ENCODE measurements at places on chromosomes 7 and 10. TPM values are rescaled to one million over a fixed set of nuclear protein-coding genes. Genes with fewer than 3 reads are reported as not detected.

- no peak for DNase-seq
Measured at GRCh38 chr7:150410680-150411346, 31.7 kb downstream of the ZNF775 start.

NPFFR1 gene
- not detected for total RNA-seq

- no peak for DNase-seq
Measured at GRCh38 chr7:46545790-46546189, 624.7 kb upstream of the IGFBP3 start.

DNA sequence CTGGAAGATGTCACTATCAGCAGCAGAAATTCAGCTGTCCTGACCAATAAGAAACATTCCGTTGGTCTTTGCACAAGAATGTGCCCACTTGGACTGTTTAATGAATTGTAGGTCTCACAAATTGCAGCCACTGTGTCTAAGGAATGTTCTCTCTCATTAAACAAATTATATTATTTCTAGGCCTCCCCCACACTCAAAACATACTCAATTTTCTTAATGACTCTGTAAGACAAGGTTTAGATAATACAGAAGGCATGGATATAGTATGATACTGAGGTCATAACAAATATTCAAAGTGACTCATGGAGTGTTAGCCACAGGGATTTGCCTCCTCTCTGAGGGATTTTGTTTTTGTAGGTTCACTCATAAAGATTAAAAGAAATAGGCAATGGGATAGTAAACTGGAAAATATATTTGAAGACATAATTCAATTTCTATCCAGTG, 197.5 kb downstream of the PTN start:
- no peak for DNase-seq

DNA sequence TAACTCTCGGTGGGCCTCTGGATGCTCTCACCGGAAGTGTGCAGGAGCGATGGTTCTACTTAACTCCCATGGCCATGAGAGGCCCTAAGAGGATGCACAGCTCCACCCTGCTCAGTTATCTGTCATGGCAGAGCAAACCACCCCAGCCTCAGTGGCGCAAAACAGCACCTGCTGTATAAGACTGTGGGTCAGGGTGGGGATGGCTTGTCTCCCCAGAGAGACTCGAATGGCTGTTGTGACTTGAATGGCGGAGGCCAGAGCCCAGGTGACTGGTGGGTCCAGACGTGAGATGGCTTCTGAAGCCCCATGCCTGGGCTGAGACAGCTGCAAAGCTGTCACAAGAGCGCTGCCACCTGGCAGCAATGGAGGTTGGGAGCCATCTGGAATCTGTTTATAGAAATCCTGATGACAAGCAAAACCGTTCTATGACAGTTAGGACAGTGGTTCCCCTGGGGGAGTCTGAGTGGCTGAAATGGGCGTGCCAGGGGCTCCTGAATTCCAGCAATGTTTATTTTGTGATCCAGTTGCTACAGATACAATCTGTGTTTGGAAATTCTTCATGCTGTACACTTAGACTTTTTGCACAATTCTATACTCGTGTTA, 490.5 kb downstream of the TCERG1L start:
- peak; percentile 65 for DNase-seq

SPAG6 gene
- total RNA-seq = 0.82 TPM

- no peak for DNase-seq
Measured at GRCh38 chr10:52923520-52923919, 150.9 kb upstream of the MBL2 start.

GRCh38 chr7:47887016-47887640, 61.1 kb downstream of the PKD1L1 start:
- DNase-seq = peak; percentile 74

- no peak for DNase-seq
Measured at GRCh38 chr10:6771331-6771730, 191.3 kb upstream of the PRKCQ start.

DNA sequence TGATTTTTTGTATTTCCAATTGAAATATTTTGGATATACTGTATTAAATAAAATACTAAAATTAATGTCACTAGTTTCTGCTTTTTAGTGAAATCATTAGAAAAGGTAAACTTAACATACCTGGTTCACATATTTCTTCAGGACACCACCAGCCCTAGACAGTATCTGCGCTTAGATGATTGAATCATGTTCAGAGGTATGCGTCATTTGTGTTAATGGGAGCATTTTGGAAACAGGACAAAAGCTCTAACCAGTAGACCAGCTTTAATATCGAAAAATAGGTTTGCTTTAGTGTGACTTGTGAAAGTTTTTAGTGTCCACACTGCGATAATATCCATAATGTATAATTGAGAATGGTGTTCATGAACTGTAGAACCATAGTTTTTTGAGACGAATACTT, 47.1 kb downstream of the DNAJB6 start:
- no peak for DNase-seq

DNA sequence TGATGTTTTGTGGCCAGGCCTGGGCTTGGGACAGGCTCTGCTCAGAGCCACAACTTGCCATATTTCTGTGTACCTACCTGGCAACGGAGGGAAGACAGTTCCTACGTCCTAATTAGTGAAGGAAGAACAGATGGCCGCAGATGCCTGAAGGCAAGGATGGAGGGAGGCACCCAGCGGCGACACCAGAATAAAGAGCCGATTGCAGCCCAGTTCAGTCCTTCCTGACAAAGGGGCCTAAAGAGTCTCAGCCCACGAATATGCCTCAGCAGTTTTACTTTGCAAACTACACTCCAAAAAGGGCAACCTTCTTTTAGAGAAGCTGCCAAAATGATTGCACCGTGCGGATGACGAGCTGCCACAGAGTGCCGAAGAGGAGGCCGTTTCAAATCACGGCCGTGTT, 585.8 kb downstream of the GLRX3 start:
- DNase-seq = no peak

DNA sequence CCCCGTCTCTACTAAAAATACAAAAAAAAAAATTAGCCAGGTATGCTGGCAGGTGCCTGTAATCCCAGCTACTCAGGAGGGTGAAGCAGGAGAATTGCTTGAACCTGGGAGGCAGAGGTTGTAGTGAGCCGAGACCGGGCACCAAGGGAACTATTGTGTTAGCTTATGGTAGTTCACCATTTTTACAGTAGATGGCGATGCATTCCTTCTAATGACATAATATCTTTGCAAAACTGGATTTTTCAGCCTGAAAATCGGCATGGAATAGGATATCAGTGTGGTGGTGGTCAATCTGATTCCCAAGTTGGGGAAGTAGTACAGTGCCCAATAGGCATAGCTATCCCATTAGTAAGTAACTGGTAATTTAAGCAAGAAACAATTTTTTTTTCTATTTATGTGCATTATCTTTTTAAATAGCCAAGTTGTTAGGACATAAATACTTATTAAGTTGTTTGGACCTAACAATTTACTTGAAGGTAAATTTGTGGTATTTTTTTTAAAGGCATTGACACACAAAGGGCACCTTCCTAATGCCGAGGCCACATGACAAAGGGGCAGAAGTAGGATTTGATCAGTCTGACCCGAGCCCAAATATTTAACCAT, 17.6 kb upstream of the IMPDH1 start:
- DNase-seq = peak; percentile 86

DNA sequence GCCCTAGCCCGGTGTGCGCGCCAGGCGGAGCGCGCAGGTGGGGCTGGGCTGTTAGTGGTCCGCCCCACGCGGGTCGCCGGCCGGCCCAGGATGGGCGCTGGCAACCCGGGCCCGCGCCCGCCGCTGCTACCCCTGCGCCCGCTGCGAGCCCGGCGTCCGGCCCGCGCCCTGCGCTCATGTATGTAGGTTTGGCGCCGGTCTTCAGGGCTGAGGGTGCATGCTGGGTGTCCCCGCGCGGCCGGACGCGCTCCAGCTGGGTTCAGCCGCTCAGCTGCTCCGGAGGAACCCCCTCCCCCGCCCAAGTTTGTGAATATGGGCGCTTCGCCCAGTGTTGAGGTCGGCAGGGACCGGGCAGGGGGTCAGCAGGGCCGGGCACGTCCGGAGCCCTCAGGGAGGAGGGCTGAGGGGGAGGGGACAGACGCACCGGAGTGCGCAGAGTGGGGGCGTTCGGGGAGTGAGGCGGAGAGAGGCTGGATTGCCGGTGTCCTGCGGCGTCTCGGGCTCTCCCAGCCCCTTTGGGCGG, 559 bp downstream of the VWC2 start:
- peak; percentile 3 for DNase-seq

RBP3 gene
- not detected for total RNA-seq

DNA sequence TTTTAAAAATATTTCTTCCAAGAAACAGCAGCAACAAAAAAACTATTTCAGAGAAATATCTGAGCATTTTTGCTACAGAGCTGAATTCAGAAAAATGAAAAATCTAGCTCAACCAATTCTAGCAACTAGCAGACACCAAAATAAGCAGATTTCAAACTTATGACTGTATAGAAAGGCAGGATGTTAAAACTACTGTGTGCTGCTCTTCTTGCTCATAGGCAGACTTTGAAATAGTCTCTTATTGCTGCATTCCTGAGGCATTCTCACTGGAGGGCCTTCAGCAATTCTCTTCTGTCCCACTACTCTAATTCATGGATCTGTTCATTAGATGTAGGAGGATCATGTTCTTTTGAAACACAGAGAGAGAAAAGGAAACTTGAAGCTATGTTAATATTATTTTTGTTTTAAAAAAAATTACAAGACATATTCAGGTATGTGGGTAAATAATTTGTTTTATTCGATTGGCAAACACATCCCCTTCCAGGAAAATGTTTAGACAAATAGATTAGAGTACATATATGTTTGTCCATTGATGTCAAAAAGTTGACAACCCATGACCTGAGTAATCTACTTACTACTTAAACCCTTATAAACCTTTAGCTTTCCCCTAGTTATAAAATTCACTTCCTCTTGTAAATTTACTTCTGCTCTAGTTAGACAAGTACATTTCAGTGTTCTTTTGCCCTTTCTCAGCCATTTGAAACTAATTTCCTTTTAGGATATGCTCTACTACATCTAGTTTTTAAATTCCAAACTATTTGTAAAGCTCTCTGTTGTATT, 428.2 kb upstream of the POT1 start:
- no peak for DNase-seq

GRCh38 chr10:97406064-97406463, 4.9 kb upstream of the RRP12 start:
- no peak for DNase-seq

C10orf105 gene
- total RNA-seq = 0.10 TPM

DNA sequence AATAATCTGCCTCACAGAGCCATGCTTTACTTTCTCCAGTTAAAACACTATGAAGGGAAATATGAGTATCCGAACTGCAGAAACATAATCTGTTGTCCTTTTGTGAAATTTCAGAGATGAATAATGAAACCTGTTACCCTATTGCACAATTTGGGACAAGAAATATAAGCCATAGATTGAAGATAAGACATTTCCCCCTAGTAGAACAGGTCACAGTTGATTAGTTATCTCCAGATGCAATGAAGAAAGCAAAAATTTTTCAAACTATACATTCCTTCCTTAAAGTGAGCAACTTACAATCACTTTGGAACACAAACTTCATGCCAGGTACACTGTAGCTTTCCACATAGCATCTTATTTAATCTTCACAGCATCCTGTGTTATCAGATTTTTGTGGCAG, 2.3 kb upstream of the CHN2 start:
- no peak for DNase-seq

NUTM2D gene
- 3.5 TPM for total RNA-seq

PSD gene
- total RNA-seq = 6.2 TPM

TRIL gene
- total RNA-seq = 23.9 TPM

- DNase-seq = no peak
Measured at GRCh38 chr7:116490351-116490750, 9.2 kb upstream of the CAV2 start.

DNA sequence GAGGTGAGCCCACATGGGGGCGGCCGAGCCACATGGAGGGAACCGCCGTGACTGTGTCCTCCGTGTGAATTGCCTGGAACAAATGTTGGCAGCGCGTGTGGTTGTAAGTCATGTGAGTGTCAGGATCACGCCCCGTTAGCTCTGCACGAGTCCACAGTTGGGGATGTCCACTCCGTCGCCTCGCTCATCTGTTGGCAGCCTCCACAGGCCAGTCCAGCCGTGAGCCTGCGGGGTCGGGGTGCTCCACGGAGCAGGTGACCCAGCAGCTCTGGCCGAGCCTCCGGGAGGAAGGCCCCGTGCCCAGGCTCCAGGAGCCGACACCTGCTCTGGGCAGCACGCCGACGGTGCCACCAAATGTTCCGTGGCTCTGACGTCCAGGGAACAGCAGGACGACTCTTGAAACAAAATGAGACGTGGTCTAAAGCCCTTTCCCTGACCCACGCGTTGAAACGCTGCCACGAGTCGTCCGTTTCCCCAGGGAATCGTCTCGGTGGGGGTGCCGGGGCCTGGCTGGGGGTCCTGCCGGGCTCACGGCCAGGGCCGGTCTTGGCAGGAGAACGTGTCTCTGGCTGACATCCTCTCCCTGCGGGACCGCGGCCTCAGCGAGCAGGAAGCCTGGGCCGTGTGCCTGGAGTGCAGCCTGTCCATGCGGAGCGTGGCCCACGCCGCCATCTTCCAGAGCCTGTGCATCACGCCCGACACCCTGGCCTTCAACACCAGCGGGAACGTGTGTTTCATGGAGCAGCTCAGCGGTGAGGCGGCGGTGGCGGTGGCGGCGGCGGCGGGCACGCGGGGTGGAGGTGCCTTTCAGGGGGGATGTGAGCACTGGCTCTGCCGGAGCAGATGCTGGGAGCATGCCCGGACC, 7.0 kb downstream of the KNDC1 start:
- DNase-seq = peak; percentile 48
